Ovary (tissue), 10 donors: ENCODE measurements at places on chromosomes 2 and 18. TPM values are rescaled to one million over a fixed set of nuclear protein-coding genes. Genes with fewer than 3 reads are reported as not detected.

Gene VWC2L
- not detected for total RNA-seq

Gene RAX
- total RNA-seq, result not detected

Gene TM4SF20
- not detected for total RNA-seq

DNA sequence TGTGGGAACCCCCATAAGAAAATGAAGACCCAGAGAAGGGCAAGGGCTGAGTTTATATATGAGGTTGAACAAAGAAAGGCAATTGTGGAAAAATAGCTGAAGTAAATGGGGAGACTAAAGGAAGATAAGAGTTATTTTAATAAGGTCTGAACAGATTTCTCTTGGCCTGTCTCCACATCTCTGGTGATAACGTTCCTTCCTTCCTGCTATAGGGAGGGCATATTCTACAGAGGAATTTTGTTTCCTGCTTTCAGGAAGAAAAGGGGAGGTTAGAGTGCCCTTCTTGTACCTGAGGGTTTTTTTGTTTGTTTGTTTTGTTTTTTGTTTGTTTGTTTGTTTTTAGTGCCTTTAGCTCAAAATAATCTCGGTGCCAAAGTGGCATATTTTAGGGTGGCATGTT is 31.6 kb downstream of the MOGAT1 start:
- DNase-seq, result no peak

DNA sequence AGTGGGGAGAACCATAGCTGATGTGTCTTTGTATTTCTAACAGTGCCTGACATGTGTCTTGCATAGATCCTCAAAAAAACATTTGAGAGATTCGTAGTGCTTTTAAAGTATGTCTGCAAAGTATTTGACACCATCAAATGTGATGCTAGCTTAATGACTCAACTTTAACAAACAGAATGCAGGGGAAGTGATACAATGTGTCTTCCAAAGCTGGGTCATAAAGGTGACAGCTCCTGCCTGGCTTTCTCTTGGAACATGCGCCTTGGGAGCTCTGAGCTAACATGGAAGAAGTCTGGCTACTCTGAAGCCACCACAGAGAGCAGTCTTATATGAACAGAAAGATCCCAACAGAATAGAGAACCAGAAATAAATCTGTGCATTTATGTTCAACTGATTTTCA is 78.2 kb downstream of the C1D start:
- no peak for DNase-seq

DNA sequence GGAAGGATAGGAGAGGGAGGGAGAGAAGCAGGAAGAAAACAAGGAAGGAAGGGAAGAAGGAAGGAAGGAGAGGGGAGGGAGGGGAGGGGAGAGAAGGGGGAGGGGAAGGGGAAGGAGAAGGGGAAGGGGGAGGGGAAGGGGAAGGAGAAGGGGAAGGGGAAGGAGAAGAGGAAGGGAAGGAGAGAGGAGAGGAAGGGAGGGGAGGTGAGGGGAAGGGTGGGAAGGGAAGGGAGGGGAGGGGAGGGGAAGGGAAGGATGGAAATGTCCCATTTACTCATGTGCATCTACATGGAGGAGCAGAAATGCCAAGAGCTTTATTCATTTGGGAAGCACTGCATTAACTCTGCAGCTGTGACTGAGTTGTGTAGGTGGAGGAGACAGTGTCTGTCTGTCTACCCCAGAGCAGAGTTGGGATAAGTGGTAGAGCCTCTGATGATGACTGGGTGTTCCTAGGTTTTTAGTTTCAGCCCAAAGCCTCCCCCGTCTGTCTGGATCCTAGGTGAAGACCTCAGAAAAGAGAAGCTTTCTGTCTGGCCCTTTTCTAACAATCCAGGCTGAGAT is 131.3 kb downstream of the COL6A3 start:
- DNase-seq, result no peak

GRCh38 chr2:104876606-104877570 is 23.0 kb downstream of the POU3F3 start:
- DNase-seq, result no peak

DNA sequence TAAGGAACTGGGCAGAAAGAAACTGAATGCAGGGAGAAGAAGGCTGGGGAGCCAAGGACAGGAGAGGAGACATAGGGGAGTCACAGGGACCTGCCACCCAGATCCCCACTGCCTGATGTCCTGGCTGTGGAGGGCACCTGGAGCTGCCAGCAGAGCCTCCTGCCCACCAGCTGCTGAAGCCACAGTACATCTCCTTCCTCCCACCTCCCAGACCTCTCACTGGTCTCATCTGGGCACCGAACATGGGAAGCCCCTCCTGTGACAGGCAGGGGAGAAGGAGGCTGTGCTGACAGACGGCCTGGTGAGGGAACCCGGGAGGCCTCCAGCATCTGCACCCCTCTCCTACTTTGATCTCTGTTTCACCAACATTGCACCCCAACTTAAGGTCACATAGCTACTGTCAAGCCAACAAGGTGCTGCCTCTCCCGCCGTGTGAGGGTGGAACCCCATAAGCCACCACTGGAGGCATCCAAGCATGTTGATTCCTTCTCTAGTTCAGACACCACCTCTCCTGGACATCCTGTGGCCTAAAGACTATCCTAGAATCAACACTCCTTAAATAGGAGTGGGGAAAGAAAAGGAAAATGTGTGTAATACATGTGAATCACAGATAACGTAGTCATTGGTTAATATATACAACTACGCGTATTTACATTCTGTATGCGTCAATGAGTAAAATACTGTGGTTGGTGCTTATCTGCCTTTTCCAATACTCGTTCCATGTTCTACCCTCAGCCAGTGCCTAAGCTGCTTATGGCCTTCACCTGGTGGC is 3.5 kb upstream of the RNPEPL1 start:
- no peak for DNase-seq

GRCh38 chr2:206955253-206955652 is 15.9 kb downstream of the CPO start:
- DNase-seq, result no peak

DNA sequence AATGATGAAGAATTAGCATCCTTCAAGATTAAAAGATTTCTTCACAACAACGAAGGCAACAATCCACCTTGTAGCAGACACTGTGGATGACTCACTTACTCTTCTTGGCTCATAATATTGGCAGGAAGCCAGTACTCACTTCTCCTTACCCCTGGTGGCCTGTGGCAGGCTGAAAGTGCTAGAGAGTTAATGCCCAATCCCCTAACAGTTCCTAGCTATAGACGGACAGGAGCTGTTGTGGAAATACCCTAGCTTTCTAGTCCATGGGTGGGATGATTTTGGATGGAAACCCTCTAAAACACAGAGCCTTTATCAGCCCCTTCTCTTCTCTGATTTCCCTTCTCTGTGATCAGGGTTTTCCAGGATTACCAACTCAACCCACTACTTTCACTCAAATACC is 128.6 kb upstream of the NYAP2 start:
- DNase-seq, result no peak

- DNase-seq, result no peak
These were observed 3.5 kb upstream of the GDF7 start for GRCh38 chr2:20663196-20664070.

GRCh38 chr2:54000524-54000923 is 29.7 kb upstream of the PSME4 start:
- no peak for DNase-seq

DNA sequence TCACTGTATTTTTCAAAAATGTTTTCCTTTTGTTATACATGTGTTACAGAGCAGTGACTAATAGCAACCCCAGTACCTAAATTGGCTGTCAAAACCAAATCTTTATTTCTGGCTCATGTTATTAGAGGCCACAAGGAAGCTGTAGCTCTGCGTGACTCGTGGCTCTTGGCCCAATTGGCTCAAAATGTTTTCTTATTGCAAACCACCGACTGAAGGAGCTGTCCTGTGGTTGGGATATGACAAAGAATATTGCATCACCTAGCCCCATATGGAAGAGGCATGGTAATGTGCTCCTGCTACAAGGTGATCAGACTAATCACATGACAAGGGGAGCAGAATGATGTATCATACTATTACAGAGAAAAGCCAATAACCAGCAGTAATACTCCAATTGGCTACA is 1058.5 kb downstream of the CBLN2 start:
- no peak for DNase-seq

- DNase-seq, result no peak
These were observed 411.8 kb downstream of the RAD51AP2 start for GRCh38 chr2:17106418-17106817.

- peak; percentile 23 for DNase-seq
These were observed 101.0 kb upstream of the CTDP1 start for GRCh38 chr18:79578396-79579260.

DNA sequence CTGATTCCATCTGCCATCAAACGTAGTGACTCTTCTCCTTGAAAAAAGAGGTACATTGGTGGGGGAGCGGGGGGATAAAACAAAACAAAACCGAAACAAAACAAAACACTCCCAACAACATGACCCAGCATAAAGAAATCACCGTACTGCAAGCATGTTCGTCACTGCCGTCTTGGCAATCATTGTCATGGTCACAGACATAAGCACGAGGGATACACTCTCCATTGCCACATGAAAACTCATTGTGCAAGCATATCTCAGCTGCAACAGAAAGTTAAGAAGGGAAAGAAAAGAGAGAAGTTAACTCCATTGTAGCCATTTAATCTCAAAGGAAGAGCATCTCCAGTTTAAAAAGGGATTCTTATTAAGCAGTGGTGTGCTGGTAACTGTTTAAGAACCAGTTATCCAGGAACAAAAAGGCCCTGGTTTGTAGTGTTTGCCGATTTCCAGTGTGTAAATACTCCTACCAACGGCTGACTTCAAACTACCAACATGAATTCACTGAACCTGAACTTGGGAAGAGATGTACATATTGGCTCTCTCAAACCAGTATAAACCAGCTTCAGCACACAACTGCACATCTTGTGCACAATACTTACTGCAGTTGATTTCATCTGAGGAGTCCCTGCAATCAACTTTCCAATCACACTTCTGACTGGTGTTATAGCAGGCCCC is 68.2 kb downstream of the LRP2 start:
- no peak for DNase-seq

DNA sequence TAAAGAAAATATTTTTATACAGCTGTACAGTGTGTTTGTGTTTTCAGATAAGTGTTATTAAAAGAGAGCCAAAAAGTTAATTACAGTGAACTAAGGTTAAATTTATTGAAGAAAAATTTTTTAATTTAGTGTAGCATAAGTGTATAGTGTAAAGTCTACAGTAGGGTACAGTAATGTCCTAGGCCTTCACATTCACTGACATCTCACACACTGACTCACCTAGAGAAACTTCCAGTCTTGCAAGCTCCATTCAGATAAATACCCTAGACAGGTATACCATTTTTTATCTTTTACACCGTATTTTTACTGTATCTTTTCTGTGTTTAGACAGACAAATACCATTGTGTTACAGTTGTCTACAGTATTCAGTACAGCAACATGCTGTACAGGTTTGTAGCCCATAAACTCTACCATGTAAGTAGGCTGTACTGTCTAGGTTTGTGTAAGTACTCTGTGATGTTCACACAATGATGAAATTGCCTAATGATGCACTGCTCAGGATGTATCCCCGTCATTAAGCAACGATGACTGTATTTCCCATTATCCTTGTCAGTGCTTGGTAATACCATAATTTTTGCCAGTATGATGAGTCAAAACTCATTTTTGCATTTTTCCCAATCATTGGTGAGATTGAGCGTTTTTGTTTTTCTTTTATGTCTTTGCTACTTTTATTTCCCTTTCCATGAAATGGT is 48.2 kb upstream of the B3GNT2 start:
- DNase-seq, result no peak
